ENCODE measurements at places on chromosomes 1 and 21. TPM values are rescaled to one million over a fixed set of nuclear protein-coding genes. Genes with fewer than 3 reads are reported as not detected.

ERG gene
- 0.56 TPM for total RNA-seq

RIMS3 gene
- total RNA-seq = 0.85 TPM

HPCA gene
- total RNA-seq = not detected

SYNC gene
- 20.5 TPM for total RNA-seq

DSCAM gene
- total RNA-seq = not detected

CFAP74 gene
- total RNA-seq = not detected

REN gene
- total RNA-seq = not detected

AADACL4 gene
- not detected for total RNA-seq

SARS1 gene
- 281 TPM for total RNA-seq

HES4 gene
- total RNA-seq = 7.6 TPM

PRMT6 gene
- 32.2 TPM for total RNA-seq

LCE6A gene
- total RNA-seq = not detected

FBLIM1 gene
- 77.0 TPM for total RNA-seq

OR2G6 gene
- not detected for total RNA-seq

CPLANE2 gene
- total RNA-seq = 7.3 TPM
